ENCODE measurements at places on chromosomes 6 and 20. TPM values are rescaled to one million over a fixed set of nuclear protein-coding genes. Genes with fewer than 3 reads are reported as not detected.

The ANGPT4 gene
- total RNA-seq = not detected

The CST7 gene
- 4.4 TPM for total RNA-seq

The PRR18 gene
- not detected for total RNA-seq

The GPRC6A gene
- not detected for total RNA-seq

The CCN6 gene
- total RNA-seq = not detected

The GPR6 gene
- not detected for total RNA-seq

The SNPH gene
- 3.5 TPM for total RNA-seq

The MYB gene
- total RNA-seq = 15.3 TPM

The RHAG gene
- total RNA-seq = not detected

The XPO5 gene
- total RNA-seq = 17.3 TPM

- no peaks in the 10 kb centered on the region for H3K4me1 ChIP-seq
- no peak overlapping the region for H3K4me3 ChIP-seq
- H3K27ac ChIP-seq = no peak overlapping the region
- no peaks in the 10 kb centered on the region for H3K27me3 ChIP-seq
Measured at GRCh38 chr6:41675992-41676391, 37.7 kb downstream of the MDFI start.

DNA sequence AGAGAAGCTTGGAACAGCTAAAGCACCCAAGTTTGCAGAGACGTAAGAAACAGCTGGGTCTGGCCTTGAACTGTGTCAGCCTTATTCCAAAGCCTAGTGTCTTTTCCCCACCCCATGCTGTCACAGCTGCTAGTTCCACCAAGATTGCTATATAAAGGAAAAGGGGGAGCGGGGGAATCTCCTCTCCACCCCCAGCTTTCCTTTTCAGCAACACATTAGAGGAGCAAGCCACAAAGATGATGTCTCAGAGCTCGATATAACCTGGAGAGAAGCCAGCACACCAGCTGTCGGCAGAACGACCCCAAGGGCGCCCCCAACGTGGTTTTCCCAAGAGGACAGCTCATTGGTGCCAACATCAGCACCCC is 36.5 kb downstream of the ATP9A start:
- no peak overlapping the region for H3K4me3 ChIP-seq
- H3K27ac ChIP-seq = peak overlapping the region; percentile 43
- peaks cover 21% of the 10 kb centered on the region for H3K4me1 ChIP-seq

DNA sequence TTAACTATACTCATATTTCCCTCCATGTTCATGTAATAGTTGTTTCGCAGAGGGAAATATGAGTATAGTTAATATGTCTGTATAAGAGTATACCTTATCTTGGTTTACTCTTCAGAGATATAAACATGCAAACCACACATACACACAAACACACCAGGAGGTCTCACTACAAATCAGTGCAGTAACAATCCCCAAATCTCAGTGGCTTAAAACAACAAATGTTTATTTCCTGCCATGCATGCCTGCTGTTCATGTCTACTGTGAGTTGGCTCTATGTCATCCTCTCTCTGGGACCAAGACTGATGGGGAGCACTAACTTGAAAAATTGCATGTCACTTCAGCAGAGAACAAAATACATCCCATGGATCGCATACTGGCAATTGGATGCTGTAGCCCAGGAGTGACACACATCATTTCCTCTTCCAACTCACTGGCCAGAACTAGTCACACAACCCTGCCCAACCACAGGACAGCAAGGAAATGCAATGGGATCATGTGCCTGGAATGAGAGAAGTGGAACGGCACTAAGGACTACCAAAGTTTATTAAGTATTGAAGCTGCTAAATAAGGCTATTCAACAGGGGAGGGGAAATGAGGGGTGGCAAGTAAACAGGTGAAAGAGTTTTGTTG is 89.0 kb upstream of the DTNBP1 start:
- H3K27ac ChIP-seq = no peak overlapping the region
- no peak overlapping the region for H3K4me3 ChIP-seq
- no peaks in the 10 kb centered on the region for H3K36me3 ChIP-seq
- H3K27me3 ChIP-seq = no peaks in the 10 kb centered on the region
- H3K4me1 ChIP-seq = no peaks in the 10 kb centered on the region
- DNase-seq = no peak

GRCh38 chr6:165231581-165232561 is 77.5 kb downstream of the C6orf118 start:
- no peak overlapping the region for H3K4me3 ChIP-seq
- H3K27ac ChIP-seq = no peak overlapping the region
- DNase-seq = no peak
- no peaks in the 10 kb centered on the region for H3K4me1 ChIP-seq
- H3K27me3 ChIP-seq = no peaks in the 10 kb centered on the region

- peak overlapping the region; percentile 72 for H3K4me3 ChIP-seq
- no peaks in the 10 kb centered on the region for H3K36me3 ChIP-seq
- H3K27ac ChIP-seq = no peak overlapping the region
- no peaks in the 10 kb centered on the region for H3K4me1 ChIP-seq
Measured at GRCh38 chr6:106973018-106973835, 1.3 kb downstream of the CD24 start.

GRCh38 chr6:86934365-86934764 is 3.0 kb upstream of the HTR1E start:
- no peak overlapping the region for H3K4me3 ChIP-seq
- H3K27ac ChIP-seq = no peak overlapping the region
- H3K27me3 ChIP-seq = no peaks in the 10 kb centered on the region
- H3K4me1 ChIP-seq = no peaks in the 10 kb centered on the region
- DNase-seq = no peak

GRCh38 chr20:53660078-53660909 is 66.7 kb upstream of the ZNF217 start:
- no peaks in the 10 kb centered on the region for H3K27me3 ChIP-seq
- peak overlapping the region; percentile 56 for H3K27ac ChIP-seq
- H3K4me1 ChIP-seq = peaks cover 21% of the 10 kb centered on the region

DNA sequence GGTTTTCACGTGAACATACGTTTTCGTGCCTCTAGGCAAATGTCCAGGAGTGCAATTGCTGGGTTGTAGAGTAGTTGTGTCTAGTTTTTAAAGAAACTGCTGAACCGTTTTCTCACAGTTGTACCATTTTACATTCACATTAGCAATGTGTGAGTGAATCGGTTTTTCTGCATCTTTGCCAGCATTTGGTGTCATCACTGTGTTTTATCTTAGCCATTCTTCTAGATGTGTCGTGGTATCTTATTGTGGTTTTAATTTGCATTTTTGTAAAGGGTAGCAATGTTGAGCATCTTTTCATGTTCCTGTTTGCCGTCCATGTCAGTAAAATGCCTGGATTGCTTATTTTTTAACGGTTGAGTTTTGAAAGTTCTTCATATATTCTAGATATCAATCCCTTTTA is 10.2 kb downstream of the DOK5 start:
- H3K27ac ChIP-seq = no peak overlapping the region
- no peaks in the 10 kb centered on the region for H3K36me3 ChIP-seq
- no peak overlapping the region for H3K4me3 ChIP-seq
- no peak for DNase-seq

DNA sequence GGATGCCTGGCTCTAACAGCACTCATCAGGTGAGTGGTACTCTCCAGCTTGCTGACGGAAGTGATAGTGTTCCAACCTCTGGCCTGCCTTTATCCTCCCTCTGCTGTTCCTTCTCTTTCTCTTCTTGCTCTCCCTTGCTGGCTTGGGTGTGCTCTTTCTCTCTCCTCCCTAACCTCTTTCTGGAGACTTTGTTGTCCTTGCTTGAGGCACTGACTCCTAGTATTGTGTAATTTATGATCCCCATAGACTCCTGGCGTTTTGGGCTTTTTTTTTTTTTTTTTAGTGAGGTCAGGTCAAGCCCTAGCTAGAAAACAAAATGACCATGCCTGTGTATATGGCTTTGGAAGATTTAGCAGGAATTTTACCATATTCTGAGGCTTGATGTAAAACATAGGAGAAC is 84.7 kb upstream of the MRAP2 start:
- no peak overlapping the region for H3K27ac ChIP-seq
- DNase-seq = no peak
- H3K27me3 ChIP-seq = no peaks in the 10 kb centered on the region
- H3K36me3 ChIP-seq = no peaks in the 10 kb centered on the region

- no peaks in the 10 kb centered on the region for H3K27me3 ChIP-seq
- no peaks in the 10 kb centered on the region for H3K36me3 ChIP-seq
- H3K4me3 ChIP-seq = no peak overlapping the region
- no peak for DNase-seq
- no peaks in the 10 kb centered on the region for H3K4me1 ChIP-seq
Measured at GRCh38 chr6:84583784-84584183, 180.6 kb downstream of the TBX18 start.

DNA sequence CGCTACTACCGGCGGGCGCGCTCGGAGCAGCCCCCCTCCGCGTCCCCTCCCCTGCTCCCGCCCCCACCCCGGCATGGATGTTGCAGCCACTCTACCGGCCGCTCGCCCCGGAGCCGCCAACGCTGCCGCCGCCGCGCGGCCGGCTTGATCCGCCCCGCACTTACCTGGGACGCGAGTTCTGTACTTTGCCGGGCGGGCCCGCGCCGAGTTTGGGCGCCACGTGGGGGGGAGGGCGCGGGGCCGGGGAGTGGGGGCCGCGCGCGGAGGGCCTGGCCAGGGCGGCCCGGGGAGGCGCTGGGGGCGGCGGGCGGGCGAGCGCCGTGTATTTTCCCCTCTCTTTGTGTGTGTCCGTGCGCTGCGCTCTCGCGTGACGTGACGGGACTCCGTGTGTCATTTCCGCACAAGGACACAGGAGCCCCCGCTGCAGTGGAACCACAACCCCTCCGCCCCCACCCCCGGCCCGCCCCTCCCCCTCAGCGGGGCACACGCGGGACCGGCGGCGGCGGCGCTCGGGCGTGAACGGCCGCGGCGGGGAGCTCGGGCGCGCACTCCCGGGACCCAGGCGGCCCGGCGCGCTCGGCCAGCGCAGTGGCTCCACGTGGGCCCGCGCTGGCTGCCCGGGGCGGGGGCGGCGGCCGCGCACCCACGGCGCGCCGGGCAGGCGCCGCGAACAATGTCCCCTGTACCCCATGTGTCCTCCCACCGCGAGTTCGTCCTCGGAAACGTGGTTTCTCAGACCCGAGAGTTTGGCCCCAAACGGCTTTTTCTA is at the start of gene BEND3:
Gene BEND3, minus strand, starts transcription at position 590 of the 769 bp plus-strand sequence. CDS start 16,230 bp downstream, outside the sequence.
- H3K4me1 ChIP-seq = no peaks in the 10 kb centered on the region
- peak; percentile 66 for DNase-seq
- peak within 1 kb of the TSS; percentile 78 for H3K27ac ChIP-seq

DNA sequence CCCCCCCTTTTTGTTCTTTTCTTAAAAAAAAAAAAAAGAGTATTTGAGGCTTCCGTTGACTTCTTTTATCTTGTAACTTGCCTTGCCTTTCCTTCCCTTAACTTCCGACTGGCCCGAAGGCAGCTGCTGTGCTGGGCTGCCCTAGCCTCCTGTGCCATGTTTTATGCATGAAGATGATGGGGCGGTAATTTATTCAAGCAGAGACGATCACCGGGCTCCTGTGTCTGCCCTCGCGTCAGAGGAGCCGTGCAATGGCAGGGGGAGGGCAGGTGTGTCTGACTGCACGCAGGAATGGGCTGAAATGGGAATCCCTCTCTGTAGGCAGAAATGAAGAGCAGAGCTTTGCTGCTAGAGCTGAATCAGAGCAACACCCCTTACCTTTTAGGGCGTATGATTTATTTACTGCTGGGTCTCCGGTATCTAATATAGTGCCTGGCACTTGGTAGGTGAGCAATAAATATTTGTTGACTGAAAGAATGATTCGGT is 106.3 kb upstream of the RIPOR2 start:
- H3K27ac ChIP-seq = peak overlapping the region; percentile 75
- H3K4me1 ChIP-seq = no peaks in the 10 kb centered on the region
- no peaks in the 10 kb centered on the region for H3K36me3 ChIP-seq
- no peak for DNase-seq

- no peak overlapping the region for H3K4me3 ChIP-seq
- H3K27ac ChIP-seq = no peak overlapping the region
- peaks cover 19% of the 10 kb centered on the region for H3K36me3 ChIP-seq
- no peaks in the 10 kb centered on the region for H3K27me3 ChIP-seq
- no peak for DNase-seq
Measured at GRCh38 chr6:33211136-33211535, 2.8 kb downstream of the RING1 start.

DNA sequence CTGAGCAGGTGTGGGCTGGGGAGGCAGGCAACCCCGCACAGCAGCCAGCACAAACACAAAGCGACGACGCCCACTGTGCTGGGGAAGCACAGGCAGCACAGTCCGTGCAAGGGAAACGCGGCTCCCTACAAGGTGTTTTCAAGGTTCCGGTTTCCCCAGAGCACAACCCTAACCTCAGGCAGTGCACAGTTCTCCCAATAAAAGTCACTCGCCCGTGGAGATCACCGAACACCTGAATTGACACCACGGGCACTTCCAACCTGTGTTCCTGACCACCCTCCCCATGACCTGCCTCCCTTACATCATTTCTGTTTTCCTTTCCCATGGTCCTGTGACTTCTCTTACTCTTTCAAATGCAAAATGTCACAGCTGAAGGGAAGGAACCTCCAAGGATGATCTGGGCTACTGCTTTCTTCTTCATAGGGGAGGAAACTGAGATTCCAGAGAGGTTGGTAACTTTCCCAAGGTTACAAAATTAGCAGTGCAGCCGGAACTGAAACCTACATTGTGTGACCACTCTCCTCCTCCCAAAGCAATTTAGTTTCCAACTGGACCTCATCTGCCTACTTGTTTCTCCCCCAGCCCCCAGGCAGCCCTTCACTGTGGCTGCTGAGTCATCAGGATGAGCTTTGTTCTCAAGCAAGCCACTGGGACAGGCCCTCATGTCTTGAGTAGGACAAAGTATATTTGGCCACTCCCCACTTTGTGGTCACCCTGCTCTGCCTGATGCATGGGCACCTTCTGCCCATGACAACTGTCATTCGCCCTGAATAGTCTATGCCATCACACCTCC is 125.3 kb downstream of the ATXN1 start:
- H3K27me3 ChIP-seq = no peaks in the 10 kb centered on the region
- no peaks in the 10 kb centered on the region for H3K4me1 ChIP-seq
- no peak for DNase-seq
- no peaks in the 10 kb centered on the region for H3K36me3 ChIP-seq

- no peaks in the 10 kb centered on the region for H3K27me3 ChIP-seq
- no peak overlapping the region for H3K4me3 ChIP-seq
- no peak overlapping the region for H3K27ac ChIP-seq
- no peak for DNase-seq
- H3K36me3 ChIP-seq = no peaks in the 10 kb centered on the region
Measured at GRCh38 chr6:139327038-139327437, 35.2 kb upstream of the TXLNB start.

GRCh38 chr6:153106021-153106420 is 25.1 kb downstream of the RGS17 start:
- H3K4me1 ChIP-seq = no peaks in the 10 kb centered on the region
- no peak overlapping the region for H3K27ac ChIP-seq
- no peak overlapping the region for H3K4me3 ChIP-seq
- H3K36me3 ChIP-seq = no peaks in the 10 kb centered on the region
- DNase-seq = no peak

DNA sequence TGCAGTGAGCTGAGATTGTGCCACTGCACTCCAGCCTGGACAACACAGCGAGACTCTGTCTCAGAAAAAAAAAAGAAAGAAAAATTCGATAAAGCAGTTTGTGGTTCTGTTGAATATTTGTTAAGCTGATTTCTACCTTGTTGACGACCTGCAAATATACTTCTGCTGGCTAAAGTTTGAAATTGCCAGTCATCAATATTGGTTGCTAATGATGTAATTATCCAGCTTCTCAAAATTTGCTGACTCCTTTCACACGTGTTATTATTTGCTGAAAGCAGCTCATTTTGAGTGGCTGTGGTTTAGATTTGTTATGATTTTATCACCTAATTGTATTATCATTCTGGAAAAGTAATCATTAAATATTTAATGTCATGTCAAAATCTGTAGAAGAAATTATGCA is 774.3 kb downstream of the QKI start:
- no peaks in the 10 kb centered on the region for H3K4me1 ChIP-seq
- no peak overlapping the region for H3K27ac ChIP-seq
- no peaks in the 10 kb centered on the region for H3K36me3 ChIP-seq
- H3K27me3 ChIP-seq = no peaks in the 10 kb centered on the region
- DNase-seq = no peak
- no peak overlapping the region for H3K4me3 ChIP-seq

All from Peyer's patch (tissue), 4 donors.